ENCODE measurements at places on chromosomes 3 and 15.

- DNase-seq, result no peak
Observed at GRCh38 chr3:18252578-18252977, 172.6 kb downstream of the SATB1 start.

- no peak for DNase-seq
Observed at GRCh38 chr3:9951598-9951961, 628 bp downstream of the PRRT3 start.

GRCh38 chr15:53197426-53197839, 407.3 kb upstream of the ONECUT1 start:
- no peak for DNase-seq

- DNase-seq, result no peak
Observed at GRCh38 chr15:84099181-84099580, 136.4 kb upstream of the GOLGA6L4 start.

- DNase-seq, result no peak
Observed at GRCh38 chr3:120503727-120504616, 53.2 kb upstream of the FSTL1 start.

- DNase-seq, result no peak
Observed at GRCh38 chr15:62348623-62349022, 183.5 kb upstream of the C2CD4B start.

DNA sequence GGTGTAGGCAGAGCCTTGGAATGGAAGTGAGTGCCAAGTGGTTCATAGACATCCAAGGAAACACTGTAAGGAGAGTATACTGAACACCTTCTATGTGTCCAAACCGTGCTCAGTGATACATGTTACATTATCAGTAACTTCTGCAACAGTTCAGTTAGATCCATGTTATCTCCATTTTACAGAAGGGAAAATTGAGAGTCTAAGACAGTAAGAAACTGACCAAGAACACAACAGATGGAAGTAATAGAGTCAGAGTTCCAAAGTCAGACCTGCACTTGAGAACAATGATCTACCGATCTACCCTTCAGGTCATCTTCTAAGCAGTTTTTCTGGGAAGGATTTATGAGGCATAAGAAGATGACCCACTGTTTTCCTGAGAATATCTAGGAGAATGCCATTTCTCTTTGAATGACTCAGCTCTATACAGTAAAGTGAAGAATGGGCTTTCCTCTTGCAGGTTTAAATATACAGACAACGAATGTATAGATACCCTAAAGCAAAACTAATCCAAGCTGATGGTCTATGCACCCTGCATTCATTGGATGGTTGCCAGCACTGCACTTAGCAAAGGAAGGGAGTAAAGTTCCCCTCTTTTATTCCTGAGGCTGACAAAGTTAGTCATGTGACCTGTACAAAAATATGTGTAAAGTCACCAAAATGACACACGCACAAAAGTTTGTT, 604.1 kb upstream of the MDFIC2 start:
- no peak for DNase-seq

- no peak for DNase-seq
Observed at GRCh38 chr3:22536541-22536940, 666.6 kb upstream of the UBE2E2 start.

DNA sequence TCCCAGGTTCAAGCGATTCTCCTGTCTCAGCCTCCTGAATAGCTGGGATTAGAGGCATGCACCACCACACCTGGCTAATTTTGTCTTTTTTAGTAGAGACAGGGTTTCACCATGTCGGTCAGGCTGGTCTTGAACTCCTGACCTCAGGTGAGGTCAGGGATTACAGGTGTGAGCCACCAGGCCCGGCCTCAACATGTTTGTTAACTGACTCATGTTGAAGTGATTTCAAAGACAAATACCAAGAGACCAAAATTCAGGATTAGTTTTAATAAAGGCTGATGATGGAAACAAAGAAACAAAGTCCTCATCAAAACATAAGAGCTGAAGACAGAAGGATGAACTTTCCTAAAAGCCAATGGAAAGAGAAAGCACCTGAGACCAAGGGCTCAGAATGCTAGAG, 36.5 kb downstream of the SLC12A6 start:
- DNase-seq, result no peak

GRCh38 chr3:100465892-100466777, 26.3 kb upstream of the TMEM45A start:
- no peak for DNase-seq

GRCh38 chr3:169289273-169289672, 374.2 kb downstream of the MECOM start:
- DNase-seq, result no peak

DNA sequence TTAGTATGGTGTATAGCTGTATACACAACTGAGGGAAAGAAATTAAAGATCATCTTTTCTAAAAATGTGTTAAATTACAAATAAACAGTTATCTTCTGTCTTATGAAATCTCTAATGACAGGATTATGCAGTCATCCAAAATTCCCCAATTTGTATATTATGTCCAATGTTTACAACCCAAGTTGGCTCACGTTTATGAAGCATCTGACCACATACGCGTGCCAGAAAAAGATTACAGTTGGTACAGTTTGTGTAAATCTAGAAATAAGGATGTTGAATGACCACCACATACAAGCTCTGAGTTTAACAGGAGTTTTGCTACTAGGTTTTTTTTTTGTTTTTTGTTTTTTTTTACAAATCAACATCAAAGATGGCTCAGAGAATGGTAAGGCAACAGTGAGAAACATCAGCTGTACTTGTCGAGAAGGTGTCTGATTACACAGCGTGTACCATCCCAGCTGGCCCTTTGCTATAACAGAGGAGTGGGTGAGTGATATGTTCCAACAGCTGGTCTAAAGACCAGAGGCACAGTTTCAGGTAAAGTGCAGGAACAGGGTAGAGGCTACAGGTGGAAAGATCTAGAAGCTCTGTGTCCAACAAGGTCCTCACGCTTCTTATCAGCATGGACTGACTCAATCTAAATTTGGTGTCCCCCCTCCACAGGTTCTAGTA, 47.1 kb downstream of the USF3 start:
- DNase-seq, result no peak

- no peak for DNase-seq
Observed at GRCh38 chr15:79881668-79882067, 15.1 kb downstream of the MTHFS start.

DNA sequence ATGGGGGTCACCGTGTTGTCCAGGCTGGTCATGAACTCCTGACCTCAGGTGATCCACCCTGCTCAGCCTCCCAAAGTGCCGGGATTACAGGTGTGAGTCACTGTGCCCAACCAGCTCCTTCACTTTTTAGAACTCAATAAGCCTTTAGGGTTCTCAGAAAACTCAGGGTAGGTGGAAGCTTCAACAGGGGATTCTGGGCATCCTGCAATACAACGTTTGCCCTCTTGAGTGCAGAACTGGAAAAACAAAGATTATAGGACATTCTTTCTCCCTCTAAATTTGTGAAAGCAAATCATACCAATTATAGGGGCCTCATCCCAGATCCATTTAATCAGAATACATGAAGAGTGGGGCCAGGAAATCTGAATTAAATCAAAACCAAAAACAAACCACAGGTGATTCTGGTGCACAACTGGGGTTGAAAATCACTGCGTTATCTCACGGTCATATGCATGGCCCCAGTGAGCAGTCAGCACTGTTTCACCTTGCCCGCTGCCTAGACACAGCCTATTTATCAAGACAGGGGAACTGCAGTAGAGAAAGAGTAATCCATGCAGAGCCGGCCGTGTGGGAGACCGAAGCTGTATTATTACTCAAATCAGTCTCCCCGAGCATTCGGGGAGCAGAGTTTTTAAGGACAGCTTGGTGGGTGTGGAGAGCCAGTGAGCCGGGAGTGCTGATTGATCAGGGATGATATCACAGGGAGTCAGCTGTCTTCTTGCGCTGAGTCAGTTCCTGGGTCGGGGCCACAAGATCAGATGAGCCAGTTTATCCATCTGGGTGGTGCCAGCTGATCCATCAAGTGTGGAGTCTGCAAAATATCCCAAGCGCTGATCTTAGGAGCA, 58.4 kb downstream of the TMEM44 start:
- DNase-seq, result no peak
